ENCODE measurements at places on chromosomes 13 and 19. TPM values are rescaled to one million over a fixed set of nuclear protein-coding genes. Genes with fewer than 3 reads are reported as not detected.

- no peaks in the 10 kb centered on the region for H3K36me3 ChIP-seq
- no peaks in the 10 kb centered on the region for H3K27me3 ChIP-seq
- H3K4me3 ChIP-seq = no peak overlapping the region
- no peak overlapping the region for H3K27ac ChIP-seq
- DNase-seq = no peak
These were observed 531.3 kb downstream of the RFC3 start for GRCh38 chr13:34349091-34349722.

The LRG1 gene
- not detected for total RNA-seq

- DNase-seq = no peak
- H3K4me1 ChIP-seq = no peaks in the 10 kb centered on the region
- H3K27ac ChIP-seq = no peak overlapping the region
- H3K27me3 ChIP-seq = no peaks in the 10 kb centered on the region
These were observed 213.7 kb downstream of the B3GLCT start for GRCh38 chr13:31413516-31413915.

DNA sequence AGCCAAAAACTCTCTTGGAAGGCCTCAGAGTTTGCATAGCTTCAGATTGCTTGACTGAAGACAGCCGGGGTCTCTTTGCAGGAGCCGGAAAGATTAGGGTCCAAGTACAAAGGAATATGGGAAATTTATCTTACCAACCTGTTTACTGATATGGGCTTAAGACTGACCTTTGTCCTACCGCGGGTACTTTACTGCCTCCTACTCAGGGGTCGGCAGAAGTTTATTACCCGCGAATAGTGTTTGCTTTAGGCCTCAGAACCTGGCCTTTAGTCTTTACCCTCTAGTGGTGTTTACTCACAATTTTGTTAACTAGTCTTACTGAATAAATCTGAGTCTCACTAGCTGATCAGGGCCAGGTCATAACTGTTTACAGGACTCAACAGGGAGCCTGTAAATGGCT, 765.4 kb upstream of the SPRY2 start:
- H3K36me3 ChIP-seq = no peaks in the 10 kb centered on the region
- DNase-seq = no peak
- no peak overlapping the region for H3K27ac ChIP-seq
- no peaks in the 10 kb centered on the region for H3K4me1 ChIP-seq
- no peak overlapping the region for H3K4me3 ChIP-seq
- no peaks in the 10 kb centered on the region for H3K27me3 ChIP-seq

DNA sequence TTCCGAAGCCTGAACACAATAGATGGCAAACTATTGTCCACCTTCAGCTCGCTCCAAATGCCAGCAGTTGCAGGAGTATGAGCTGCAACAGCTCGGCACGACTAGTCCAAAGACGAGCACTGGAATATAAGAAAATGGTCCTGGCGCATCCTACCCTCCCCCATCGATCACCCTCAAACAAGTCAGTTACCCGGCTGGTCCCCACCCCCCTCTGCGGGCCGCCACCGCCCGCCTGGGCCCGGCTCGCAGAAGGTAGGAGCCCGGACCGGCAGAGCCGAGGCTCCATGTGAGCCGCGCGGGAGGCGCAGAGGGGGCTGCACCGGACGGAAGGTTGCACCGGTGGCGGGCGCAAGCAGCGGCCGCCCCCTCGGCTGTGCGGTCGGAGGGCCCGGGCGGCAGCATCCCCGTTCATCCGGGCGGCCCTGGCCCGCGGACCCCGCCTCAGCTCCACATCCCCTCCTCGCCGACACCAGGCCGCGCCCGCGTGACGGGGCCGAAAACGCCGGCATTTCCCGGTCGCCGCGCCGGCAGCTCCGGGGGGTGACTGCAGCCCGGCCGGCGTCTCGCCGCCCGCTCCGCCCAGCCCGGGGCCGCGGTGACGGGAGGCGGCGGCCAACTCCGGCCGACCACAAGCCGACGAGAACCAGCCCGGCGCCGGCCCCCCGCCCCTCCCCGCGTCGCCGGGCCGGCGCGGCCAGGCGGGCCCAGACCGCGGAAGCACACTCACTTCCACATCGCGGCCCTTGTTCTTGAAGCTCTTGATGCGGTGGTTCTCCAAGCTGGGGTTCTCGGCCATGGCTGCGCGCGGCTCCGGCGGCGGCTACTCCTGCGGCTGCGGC, 552 bp downstream of the KPNA3 start:
- H3K27ac ChIP-seq = peak overlapping the region; percentile 74
- peak; percentile 48 for DNase-seq
- H3K4me3 ChIP-seq = peak overlapping the region; percentile 74
- no peaks in the 10 kb centered on the region for H3K36me3 ChIP-seq

The DACH1 gene
- not detected for total RNA-seq

DNA sequence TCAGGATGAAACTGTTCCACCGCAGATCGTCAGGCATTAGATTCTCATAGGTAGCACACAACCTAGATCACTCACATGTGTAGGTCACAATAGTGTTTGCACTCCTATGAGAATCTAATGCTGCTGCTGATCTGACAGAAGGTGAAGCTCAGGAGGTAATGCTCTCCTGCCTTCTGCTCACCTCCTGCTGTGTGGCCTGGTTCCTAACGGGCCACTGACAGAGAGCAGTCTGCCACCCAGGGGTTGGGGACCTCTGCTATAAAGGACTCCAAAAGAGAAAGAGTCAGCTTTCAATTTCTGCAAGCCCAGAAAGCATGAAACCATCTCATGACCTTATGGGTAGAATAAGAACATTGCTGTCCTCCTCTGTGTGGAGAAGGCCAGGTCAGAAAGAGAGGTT, 43.5 kb upstream of the PCCA start:
- no peaks in the 10 kb centered on the region for H3K27me3 ChIP-seq
- H3K4me1 ChIP-seq = no peaks in the 10 kb centered on the region
- H3K27ac ChIP-seq = no peak overlapping the region
- H3K4me3 ChIP-seq = no peak overlapping the region
